ENCODE measurements at places on chromosomes 1 and 21.

- DNase-seq, result no peak
These were observed 145.8 kb downstream of the PATJ start for GRCh38 chr1:61887931-61888564.

- no peak for DNase-seq
These were observed 43.6 kb downstream of the DMRTB1 start for GRCh38 chr1:53502641-53503432.

- DNase-seq, result no peak
These were observed 80.4 kb upstream of the ARHGAP29 start for GRCh38 chr1:94317790-94318188.

GRCh38 chr1:234127026-234127671, 222.7 kb downstream of the SLC35F3 start:
- no peak for DNase-seq

GRCh38 chr1:234244482-234244881, 128.8 kb upstream of the COA6 start:
- DNase-seq, result no peak

GRCh38 chr1:53196485-53197290, at the start of gene CPT2:
Gene CPT2 (plus strand): TSS chr1:53196824. CDS start chr1:53196944, 120 bp downstream.
- DNase-seq, result peak; percentile 91

GRCh38 chr1:99650773-99651437, 5.0 kb downstream of the PALMD start:
- no peak for DNase-seq

DNA sequence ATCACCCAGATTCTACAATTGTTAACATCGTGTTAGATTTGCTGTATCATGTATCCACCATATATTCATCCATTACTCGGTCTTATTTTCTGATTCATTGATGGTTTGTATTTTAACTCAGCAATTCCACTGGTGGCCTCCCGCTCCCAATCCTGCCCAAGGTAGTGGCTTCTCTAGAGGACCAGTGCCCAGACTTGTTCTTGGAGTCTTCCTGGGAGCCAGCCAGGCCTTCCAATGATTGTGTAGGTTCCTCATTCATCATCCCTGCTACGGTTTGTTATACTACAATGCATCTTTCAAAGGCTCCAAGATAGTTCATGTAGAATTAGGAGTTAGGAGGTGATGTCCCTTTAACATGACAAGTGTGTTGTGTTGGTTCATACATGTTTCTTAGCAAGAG, 451.1 kb downstream of the SETD4 start:
- DNase-seq, result no peak

DNA sequence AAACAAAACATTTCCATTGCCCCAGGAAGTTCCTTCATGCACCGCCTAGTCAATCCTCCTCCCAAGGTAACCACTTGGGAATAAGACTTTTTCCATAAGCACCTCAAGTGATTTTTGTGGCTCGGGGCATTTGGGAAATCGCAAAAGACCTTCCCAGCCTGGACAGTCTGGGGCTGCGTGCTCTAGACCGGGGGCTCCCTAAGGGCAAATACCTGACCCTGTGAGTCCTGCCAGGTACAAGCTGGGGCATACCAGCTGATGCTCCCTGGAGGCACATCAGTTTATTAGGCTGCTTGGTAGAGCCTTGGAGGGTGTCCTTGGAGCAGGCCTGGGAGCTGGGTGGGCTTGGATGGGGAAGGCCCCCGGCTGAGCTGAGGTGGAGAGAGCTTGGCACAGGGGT, 34.4 kb downstream of the ALPL start:
- DNase-seq, result no peak

GRCh38 chr1:12387641-12388040, 157.8 kb downstream of the VPS13D start:
- no peak for DNase-seq

- peak; percentile 51 for DNase-seq
These were observed 87.4 kb downstream of the FASLG start for GRCh38 chr1:172746091-172746949.

DNA sequence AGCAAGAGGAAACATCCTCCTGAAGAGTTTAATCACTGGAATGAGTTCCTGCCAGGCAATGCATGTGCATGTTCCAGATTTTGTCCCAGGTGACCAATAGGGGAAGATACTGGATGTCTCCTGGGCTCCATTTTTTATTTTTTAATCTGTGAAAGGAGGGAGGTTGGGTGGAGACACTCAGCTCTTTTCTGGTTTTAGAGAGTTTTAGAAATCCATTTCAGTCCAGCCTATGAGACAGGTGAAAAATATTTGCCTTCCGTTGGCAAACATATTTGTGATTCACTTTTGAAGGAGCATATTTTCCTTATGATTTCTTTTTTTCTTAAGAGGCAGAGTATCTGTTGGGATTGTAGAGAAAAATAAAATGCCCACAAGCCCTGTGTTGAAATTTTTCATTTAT, 70.7 kb downstream of the ABCA4 start:
- DNase-seq, result no peak

All from CD4-positive, alpha-beta T cell treated with Interleukin-1 beta for 1 hour (primary cell).